ENCODE measurements at places on chromosomes 5 and 9.

DNA sequence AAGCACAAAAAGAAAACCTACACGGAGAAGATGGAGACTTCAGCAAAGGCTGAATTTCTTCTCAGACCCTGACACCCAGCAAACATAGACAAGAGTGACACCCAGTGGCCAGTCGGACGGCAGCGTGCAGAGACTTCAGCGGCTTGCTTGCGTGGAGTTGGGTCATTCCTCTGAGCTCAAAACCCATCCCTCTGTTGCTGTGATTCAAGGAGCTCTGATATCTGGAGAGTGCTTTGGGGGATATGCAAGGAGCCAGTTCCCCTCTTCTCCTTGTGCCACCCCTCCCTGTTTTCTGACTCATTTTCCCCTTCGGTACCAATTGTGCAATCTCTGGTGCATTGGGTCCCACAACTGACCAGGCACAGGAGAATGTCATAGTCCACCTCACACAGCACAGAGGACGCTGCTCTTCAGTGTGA is 27.5 kb downstream of the SH3TC2 start:
- DNase-seq = peak; percentile 84

- DNase-seq = no peak
Measured at GRCh38 chr5:171315386-171315891, 6.4 kb downstream of the TLX3 start.

GRCh38 chr5:1330146-1330846 is 14.6 kb downstream of the CLPTM1L start:
- no peak for DNase-seq

DNA sequence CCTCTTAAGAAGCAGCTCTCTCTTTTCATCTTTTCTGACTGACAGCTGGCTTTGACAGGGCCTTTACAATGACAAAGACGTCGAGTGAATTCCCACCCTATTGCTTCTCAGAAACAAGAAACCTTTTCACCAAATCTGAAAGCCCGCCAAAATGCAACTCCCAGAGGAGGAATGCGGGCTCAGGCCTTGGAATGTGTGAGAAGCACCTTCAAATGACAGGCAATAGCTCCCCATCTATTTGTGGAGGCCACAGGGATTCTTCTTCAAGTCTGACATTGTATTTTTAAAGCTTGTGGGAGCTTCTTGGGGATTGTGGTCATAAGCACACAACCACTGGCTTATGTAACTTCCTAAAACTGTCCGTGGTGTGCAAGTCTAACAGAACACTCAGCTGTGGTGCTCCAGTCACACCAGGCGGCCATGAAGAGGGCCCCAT is 72.7 kb downstream of the DPYSL3 start:
- no peak for DNase-seq

- DNase-seq = no peak
Measured at GRCh38 chr5:143119291-143119769, 284.2 kb downstream of the NR3C1 start.

- DNase-seq = peak; percentile 91
Measured at GRCh38 chr5:142221091-142221860, 103.5 kb downstream of the SPRY4 start.

GRCh38 chr9:88713010-88713409 is 178.0 kb downstream of the NXNL2 start:
- DNase-seq = no peak

DNA sequence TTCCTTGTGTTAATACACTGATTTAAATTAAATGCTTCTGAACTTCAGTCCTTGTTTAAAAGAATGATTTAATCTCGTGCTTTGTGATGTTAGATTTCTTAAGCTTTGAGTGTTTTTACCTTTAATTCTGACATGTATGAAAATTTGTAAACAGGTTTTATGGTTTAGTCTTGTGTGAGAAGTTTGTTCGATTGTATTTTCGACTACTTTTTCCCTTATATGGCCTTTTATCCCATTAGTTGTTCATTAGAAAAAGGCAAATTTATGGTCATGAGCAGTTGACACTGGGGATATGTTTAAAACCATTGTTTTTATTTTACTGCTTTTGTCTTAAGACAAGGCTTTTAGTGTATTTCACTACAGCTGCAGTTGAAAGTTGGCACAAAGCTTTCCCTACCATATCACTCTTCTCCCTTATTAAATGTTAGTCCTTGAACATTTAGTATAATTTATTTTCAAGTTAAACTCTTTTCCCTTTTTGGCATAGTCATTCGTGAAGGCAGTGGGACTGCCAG is 3.3 kb downstream of the UBE2R2 start:
- DNase-seq = no peak
